ENCODE measurements at places on chromosomes 4 and X. TPM values are rescaled to one million over a fixed set of nuclear protein-coding genes. Genes with fewer than 3 reads are reported as not detected.

The CLCN4 gene
- 2.8 TPM for total RNA-seq

GRCh38 chr4:76729980-76730379 is 168.0 kb downstream of the SOWAHB start:
- no peak overlapping the region for H3K27ac ChIP-seq
- no peaks in the 10 kb centered on the region for H3K4me1 ChIP-seq
- H3K27me3 ChIP-seq, result no peaks in the 10 kb centered on the region
- no peak for DNase-seq
- no peak overlapping the region for H3K4me3 ChIP-seq

GRCh38 chr4:146261041-146261440 is 46.7 kb downstream of the REELD1 start:
- H3K36me3 ChIP-seq, result no peaks in the 10 kb centered on the region
- no peak for DNase-seq
- H3K4me1 ChIP-seq, result no peaks in the 10 kb centered on the region
- H3K27ac ChIP-seq, result no peak overlapping the region

The SMR3B gene
- total RNA-seq, result not detected

The CPZ gene
- total RNA-seq, result 0.20 TPM

The CDKL2 gene
- 0.57 TPM for total RNA-seq

DNA sequence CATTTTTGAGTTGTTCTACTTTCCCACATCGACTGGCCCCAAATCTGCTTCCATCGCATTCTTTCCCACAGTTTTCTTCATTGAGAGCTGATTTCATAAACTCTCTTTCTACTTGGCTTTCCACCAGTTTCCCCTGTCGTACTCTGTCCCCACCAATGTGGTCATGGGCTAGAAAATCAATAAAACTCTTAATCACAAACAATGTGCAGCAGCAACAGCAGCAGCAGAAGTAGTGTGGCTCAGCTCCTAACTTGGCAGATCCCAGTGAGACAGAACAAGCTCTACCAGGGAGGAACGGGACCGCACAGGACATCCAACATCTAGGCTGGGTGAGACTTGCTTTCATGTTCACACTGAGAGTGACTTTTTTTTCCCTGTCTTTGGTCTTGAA is 3.1 kb upstream of the SETD7 start:
- H3K27me3 ChIP-seq, result no peaks in the 10 kb centered on the region
- H3K4me1 ChIP-seq, result peaks cover 31% of the 10 kb centered on the region
- H3K36me3 ChIP-seq, result no peaks in the 10 kb centered on the region
- peak overlapping the region; percentile 75 for H3K27ac ChIP-seq
- no peak overlapping the region for H3K4me3 ChIP-seq

The FAM236A gene
- total RNA-seq, result not detected

The DCAF16 gene
- total RNA-seq, result 12.4 TPM
